ENCODE measurements at places on chromosomes 16 and 17. TPM values are rescaled to one million over a fixed set of nuclear protein-coding genes. Genes with fewer than 3 reads are reported as not detected.
A peak's percentile ranks its signal among the peaks of the same experiment; 100 is the strongest.

- H3K27me3 ChIP-seq = no peaks in the 10 kb centered on the region
- peak overlapping the region; percentile 98 for H3K27ac ChIP-seq
- peaks cover 92% of the 10 kb centered on the region for H3K4me1 ChIP-seq
- DNase-seq = no peak
- peaks cover 47% of the 10 kb centered on the region for H3K36me3 ChIP-seq
Observed at GRCh38 chr17:49742166-49742638, 21.7 kb downstream of the FAM117A start.

- H3K27me3 ChIP-seq = no peaks in the 10 kb centered on the region
- H3K36me3 ChIP-seq = peaks cover 50% of the 10 kb centered on the region
- no peak overlapping the region for H3K27ac ChIP-seq
- H3K4me3 ChIP-seq = no peak overlapping the region
Observed at GRCh38 chr16:14669776-14670175, 24.3 kb downstream of the PLA2G10 start.

- H3K4me1 ChIP-seq = peaks cover 22% of the 10 kb centered on the region
- no peak overlapping the region for H3K4me3 ChIP-seq
- DNase-seq = no peak
- H3K27ac ChIP-seq = no peak overlapping the region
Observed at GRCh38 chr16:81618661-81619060, 160.4 kb upstream of the PLCG2 start.

DNA sequence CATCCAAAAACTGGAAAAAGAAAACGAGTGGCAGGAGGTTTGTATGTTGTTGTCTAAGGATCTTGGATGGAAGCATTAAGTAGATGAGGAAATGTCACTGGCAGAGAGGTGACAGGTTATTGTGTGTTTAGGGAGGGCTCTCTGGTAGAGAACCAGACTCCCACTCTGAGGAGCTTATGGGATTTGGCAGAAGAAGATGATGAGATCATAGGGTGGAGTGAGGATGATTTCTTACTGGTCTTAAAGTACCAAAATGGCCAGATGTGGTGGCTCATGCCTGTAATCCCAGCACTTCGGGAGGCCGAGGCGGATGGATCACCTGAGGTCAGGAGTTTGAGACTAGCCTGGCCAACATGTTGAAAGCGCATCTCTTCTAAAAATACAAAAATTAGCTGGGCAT, 9.0 kb downstream of the WWOX start:
- H3K27me3 ChIP-seq = no peaks in the 10 kb centered on the region
- H3K36me3 ChIP-seq = peaks cover 18% of the 10 kb centered on the region
- no peak overlapping the region for H3K27ac ChIP-seq
- no peak overlapping the region for H3K4me3 ChIP-seq
- H3K4me1 ChIP-seq = no peaks in the 10 kb centered on the region
- no peak for DNase-seq

DNA sequence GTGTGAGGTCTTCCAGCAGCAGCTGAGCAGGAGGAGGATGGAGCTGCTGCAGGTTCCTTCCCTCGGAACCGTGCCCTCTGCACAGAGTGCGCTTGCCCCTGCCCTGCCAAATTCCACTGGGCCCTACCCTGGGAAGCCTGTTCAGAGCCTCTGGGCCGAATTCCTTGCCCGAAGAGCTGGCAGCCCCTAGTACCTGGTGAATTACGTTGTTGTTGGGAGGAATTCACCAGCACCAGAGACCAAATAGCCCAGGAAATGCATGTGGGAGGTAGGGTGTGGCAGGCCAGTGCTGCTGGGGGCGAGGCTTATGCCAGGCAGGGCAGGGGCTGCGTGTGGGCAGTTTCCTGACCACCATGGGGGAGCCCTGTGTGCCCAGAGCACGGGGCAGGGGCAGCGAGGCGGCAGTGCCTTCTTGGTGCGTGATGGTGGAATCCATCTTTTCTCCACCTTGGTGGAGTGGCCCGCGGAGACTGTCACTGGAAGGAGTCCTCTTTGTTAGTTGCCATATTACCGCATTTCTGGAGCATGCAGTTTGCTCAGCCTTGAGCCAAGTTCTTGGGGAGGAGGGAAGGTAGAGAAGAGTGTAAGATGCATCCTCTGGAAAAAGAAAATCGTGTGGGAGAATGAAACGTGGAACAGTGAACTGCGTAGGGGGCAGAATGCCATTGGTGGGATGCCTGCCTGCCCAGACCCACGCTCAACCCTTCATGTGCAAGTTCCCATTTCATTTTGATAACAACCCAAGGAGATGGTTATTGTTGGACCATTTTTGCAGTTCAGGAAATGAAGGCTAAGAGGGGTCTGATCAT, 2.3 kb downstream of the MRC2 start:
- H3K4me1 ChIP-seq = peaks cover 7% of the 10 kb centered on the region
- H3K4me3 ChIP-seq = no peak overlapping the region
- H3K27ac ChIP-seq = no peak overlapping the region
- H3K36me3 ChIP-seq = no peaks in the 10 kb centered on the region

Gene SLX4
- 16.3 TPM for total RNA-seq

DNA sequence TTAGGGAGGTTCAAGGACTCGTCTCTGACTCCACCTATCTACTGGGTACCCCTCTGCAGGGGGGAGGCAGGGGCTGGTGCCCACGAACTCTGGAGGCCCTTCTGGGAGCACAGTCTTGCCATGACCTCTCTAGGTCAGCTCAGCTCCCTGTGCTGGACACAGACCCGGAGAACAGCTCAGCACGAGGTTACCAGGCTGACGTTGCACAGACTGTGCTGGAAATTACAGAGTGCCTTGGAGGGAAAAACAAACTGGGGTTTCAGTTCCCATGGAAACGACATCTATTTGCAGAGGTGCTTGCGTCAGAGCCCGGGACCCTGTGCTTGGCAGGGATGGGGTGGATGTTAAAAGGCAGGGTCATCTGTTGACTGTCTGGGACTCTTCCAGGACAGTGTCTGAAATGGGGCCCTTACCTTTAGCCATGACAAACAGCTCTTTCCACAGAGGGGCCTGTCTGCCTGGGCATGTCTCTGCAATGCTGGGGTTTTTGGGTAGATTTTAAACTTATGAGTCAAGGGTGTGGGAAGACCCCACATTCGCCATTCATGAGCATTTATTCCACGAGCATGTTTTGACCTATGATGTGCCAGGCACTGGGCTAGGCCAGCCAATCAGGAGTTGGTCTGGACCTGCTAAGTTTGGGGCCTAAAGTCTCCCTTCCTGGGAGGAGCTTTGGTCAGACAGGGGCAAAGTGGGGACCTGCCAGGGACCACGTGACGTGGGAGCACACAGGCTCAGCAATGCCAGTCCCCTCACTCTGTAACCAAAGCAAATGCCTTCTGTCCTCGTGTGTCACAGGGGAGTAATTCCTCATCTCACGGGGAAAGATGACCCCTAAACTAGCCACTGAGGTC, 22.5 kb downstream of the CCR7 start:
- H3K4me3 ChIP-seq = peak overlapping the region; percentile 44
- H3K36me3 ChIP-seq = peaks cover 4% of the 10 kb centered on the region

Measured in activated CD8-positive, alpha-beta T cell treated with anti-CD3 and anti-CD28 coated beads, Interleukin-2, amount 10 ng/mL, durations not matched to agents 7 days and 5 days (primary cell).